ENCODE measurements at places on chromosomes 4 and X.

DNA sequence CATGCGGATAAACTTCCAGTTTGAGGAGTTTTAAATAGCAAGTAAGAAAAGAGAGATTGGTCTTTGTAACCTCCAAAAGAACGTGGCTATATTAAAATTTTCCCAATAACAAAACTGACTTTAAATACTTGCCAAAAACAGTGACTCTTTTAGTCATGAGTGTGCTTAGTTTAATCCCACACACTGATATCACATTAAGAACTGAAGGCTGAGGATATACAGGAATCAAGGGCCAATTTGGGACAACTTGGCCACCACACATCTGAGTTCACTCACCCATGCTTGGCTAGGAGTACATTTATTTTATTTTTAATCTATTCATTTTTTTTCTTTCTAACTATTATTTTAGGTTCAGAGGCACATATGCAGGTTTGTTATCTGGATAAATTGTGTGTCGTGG is 110.2 kb downstream of the APBB2 start:
- DNase-seq: no peak

DNA sequence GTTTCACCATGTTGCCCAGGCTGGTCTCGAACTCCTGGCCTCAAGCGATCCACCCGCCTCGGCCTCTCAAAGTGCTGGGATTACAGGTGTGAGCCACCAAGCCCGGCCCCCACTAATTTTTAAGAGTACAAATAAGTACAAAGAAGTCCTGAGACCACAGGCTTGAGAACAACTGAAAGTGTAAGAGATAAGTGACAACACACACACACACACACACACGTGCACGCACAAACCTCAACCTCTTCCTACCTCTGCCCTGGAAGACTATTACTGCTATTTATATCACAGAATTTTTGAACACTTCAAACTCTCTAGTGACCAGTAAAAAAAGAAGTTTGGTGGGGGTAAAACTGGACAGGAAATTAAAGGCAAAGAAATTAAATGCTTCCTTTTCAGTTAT is 7.5 kb downstream of the KLHL15 start:
- DNase-seq: no peak

- DNase-seq: no peak
These were observed 48.0 kb downstream of the MAGEA9 start for GRCh38 chrX:149829751-149830191.

- no peak for DNase-seq
These were observed 119.0 kb downstream of the GPR143 start for GRCh38 chrX:9646471-9647224.

- no peak for DNase-seq
These were observed 34.9 kb upstream of the SLC25A14 start for GRCh38 chrX:130304587-130305368.

- no peak for DNase-seq
These were observed 15.7 kb downstream of the PGAM4 start for GRCh38 chrX:77953708-77954107.

GRCh38 chr4:121096629-121097028 is 24.3 kb upstream of the NDNF start:
- DNase-seq: no peak

DNA sequence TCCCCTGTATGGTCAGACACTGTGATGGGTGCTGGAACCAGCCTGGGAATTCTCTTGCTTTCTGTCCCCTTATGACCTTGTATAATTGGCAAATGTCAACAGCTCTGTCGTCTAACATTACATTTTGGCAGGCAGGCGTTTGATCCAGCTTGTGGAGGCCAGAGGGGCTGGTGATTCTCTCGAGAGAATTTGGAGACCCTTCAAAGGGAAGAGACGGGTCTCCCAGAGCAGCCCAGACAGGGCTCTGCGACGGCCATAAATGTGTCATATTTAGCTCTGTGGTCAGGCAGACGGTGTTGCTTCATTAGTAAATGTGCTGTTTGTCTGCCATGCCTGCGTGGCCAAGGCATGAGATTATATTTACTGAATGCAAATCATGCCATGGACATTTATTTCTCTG is 68.7 kb downstream of the SORCS2 start:
- DNase-seq: no peak

DNA sequence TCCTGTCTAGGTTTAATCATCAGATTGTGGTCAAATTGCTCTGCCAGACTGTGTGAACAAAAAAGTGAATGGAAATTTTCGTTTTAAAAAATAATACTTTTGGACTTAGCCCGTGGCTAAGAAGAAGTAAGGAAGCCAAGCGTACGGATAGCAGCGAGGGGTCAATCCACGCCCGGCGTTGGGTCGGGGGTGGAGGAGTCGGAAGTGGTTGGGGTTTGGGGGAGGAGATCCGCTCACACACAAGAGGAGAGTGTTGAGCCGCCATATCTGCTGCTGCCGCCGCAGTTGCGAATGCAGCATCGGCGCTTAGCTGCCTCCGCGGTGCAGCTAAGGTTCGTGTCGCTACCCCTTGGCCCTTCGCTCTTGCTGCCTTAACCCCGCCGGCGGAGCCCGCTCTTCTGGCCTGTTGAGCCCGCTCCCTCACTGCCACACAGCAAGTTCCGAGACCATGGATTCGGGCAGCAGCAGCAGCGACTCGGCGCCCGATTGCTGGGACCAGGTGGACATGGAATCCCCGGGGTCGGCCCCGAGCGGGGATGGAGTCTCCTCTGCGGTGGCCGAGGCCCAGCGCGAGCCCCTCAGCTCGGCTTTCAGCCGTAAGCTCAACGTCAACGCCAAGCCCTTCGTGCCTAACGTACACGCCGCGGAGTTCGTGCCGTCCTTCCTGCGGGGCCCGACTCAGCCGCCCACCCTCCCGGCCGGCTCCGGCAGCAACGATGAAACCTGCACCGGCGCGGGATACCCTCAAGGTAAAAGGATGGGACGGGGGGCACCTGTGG is at the start of gene GSPT2:
TSS of gene GSPT2 (plus strand) at position 264 of the 779 bp plus-strand sequence. CDS start at position 449, 185 bp downstream.
- DNase-seq: peak; percentile 64

- DNase-seq: no peak
These were observed 107.3 kb downstream of the JADE1 start for GRCh38 chr4:128916832-128917231.

DNA sequence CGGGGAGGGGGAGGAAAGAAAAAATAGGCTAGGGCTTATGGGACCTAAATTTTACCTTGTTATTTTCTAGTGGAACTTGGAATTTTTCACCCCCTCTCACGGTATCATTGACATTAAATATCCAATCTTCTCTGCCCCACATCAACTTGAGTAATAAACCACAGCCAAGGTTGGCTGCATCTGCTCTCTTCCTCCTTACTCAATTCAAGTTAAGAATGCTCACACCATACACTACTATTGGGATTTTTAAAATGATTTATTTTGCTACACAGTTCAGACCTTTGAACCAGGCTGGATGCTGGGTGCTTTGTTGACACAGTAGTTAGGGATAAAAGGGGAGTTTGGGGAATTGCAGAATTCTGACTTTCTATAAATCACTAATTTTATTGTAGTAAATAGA is 78.2 kb upstream of the DHX15 start:
- DNase-seq: no peak

- no peak for DNase-seq
These were observed 60.1 kb downstream of the GRIA2 start for GRCh38 chr4:157280673-157281072.

DNA sequence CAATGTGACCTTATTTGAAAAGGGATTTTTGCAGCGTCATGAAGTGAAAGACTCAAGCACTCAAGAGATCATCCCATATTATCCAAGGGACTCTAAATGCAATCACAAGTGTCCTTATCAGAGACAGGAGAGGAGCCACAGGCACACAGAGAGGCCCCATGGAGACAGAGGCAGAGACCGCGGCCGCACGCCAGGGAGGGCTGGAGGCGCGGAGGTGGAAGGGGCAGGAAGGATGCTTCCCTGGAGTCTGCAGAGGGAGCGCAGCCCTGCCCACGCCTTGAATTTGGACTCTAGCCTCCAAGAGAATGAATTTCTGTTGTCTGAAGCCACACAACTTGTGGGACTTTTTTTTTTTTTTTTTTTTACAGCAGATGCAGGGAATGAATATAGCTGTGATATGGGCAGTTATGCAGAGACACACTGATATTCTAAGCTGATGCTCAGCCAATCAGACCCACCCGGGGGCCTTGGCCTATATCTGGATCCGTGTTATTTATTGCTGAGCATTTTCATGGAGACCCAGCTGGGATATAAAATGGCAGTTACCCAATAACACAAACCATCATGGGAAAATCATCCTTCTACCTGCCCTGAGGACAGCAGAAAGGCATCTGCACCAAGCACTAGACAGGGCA is 244.8 kb upstream of the PSAPL1 start:
- DNase-seq: no peak

GRCh38 chr4:127985989-127986388 is 20.8 kb downstream of the ABHD18 start:
- no peak for DNase-seq

GRCh38 chrX:107715331-107716117 is 60.1 kb downstream of the TSC22D3 start:
- DNase-seq: no peak

GRCh38 chr4:98166731-98167041 is 23.4 kb upstream of the STPG2 start:
- DNase-seq: no peak

DNA sequence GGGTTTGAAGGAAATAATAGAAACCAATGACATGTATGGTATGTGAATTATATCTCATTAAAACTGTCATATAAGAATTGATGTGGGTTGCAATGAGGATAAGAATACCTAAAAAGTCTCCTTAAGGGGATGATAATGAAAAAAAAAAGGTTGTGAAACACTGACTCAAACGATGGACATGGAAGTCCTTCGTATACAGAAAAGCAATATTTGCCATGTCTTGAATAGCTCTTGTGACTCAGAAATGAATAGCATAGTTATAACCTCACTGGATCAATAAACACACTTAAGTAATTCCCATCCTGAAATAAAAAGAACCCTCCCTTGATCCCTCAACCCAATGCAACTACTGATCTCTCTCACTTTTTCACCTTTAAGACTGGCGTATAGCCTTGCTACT is 89.7 kb downstream of the OPHN1 start:
- no peak for DNase-seq

DNA sequence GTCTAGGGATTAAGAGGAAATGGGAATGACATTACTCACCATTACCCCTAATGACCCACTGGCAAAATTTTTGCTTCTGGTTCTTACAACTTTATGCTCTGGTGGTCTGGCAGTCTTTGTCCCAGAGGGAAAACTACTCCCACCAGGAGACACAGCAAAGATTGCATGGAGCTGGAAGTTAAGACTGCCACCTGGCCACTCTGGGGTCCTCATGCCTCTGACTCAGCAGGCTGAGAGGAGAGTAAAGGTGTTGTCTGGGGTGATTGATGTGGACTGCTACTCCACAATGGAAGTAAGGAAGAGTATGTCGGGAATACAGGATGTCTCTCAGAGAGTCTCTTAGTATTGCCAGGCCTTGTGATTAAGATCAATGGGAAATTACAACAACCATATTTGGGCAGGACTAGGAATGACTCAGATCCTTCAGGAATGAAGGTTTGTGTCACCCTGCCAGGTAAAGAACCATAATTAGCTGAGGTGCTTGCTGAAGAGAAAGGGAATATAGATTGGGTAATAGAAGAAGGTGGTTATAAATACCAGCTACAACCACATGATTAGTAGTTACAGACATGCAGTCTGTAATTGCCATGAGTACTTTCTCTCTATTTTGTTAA is 215.5 kb downstream of the GPAT3 start:
- DNase-seq: no peak

- no peak for DNase-seq
These were observed 422.5 kb upstream of the FSTL5 start for GRCh38 chr4:162586266-162586665.

- no peak for DNase-seq
These were observed 284.9 kb downstream of the TEX13A start for GRCh38 chrX:104935581-104935980.

DNA sequence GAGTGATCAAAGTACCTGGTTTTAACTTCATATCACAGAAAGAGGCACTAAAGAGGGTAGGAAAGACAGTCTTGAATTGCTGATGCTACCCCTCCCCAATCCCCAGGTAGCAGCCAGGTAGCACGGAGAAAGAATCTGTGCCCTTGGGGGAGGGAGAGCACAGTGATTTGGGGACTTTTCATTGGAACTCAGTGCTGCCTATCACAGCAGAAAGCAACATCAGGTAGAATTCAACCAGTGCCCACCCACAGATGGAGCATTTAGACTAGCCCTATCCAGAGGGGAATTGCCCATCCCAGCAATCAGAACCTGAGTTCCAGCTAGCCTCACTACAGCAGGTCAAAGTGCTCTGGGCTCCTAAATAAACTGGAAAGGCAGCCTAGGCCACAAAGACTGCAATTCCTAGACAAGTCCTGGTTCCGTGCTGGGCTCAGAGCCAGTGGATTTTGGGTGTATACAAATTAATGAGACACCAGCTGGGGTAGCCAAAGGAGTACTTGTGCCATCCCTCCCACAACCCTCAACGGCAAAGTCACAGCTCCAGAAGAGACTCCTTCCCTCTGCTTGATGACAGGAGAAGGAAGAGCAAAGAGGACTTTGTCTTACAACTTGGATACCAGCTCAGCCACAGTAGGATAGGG is 228.1 kb downstream of the THOC2 start:
- no peak for DNase-seq

- DNase-seq: no peak
These were observed 37.2 kb upstream of the SPANXC start for GRCh38 chrX:141279476-141279875.

DNA sequence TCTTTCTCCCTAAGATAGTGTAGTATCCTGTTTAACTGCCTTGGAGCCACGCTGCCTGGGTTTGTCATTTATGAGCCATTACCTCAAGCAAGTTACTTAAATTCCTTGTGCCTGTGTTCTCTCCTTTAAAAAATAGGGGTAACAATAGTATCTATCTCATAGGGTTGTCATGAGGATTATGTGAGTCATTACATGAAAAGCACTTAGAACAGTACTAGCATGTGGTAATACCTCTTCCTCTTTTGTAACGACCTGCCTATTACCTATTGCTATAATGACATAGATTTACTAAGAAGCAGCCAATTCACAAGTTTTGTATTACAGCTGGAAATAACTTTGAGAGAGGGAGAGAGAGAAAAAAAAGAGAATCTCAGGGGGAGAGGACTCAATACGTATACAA is 834.7 kb downstream of the RAPGEF2 start:
- DNase-seq: peak; percentile 16

Measured in activated CD4-positive, alpha-beta T cell treated with anti-CD3 and anti-CD28 coated beads, Interleukin-2, Interleukin-4, amounts not matched to agents 100 ng/mL and 50 ng/mL, durations not matched to agents 16 hours and 8 hours (primary cell).